ENCODE measurements at places on chromosomes 1 and 21.
A peak's percentile ranks its signal among the peaks of the same experiment; 100 is the strongest.

- no peak for DNase-seq
These were observed 72.0 kb upstream of the TLR5 start for GRCh38 chr1:223215026-223215425.

DNA sequence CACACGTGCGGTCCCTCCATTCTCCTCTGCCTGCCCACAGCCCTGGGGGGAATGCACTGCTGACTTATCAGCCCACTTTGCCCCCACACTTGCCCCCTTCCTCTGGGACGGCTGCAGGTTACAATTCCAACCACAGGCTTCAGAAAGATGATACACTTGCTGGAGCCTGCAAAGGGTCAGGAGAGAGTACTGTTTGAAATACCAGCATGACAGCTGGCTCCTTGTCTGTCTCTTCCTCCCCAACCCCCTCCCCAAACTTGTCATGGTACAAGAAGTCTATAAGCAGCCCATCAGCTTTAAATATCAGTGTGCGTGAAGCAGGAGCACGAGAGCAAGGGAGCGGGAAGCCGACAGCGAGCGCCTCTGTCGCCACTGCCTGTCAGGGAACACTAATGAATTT lies 62.4 kb downstream of the ERI3 start:
- no peak for DNase-seq

GRCh38 chr1:18542351-18542750 lies 61.6 kb downstream of the KLHDC7A start:
- no peak for DNase-seq

DNA sequence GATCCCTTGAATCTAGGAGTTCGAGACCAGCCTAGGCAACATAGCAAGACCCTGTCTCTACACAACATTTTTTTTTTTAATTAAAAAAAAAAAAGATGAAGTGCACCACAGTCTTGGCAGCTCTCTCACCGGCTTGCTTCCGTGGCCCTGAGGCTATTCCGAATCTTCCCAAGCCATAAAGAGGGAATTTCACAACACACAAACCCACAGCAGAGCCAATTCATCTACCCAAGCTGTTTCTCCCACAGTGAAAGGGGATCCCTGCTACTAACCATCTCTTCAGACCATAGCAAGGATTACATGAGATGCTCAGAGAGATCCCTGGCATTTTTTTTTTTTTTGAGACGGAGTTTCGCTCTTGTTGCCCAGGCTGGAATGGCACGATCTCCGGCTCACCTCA lies 8.3 kb upstream of the CHD5 start:
- DNase-seq, result no peak

GRCh38 chr21:44892536-44893277 lies 19.2 kb upstream of the PTTG1IP start:
- peak; percentile 69 for DNase-seq

DNA sequence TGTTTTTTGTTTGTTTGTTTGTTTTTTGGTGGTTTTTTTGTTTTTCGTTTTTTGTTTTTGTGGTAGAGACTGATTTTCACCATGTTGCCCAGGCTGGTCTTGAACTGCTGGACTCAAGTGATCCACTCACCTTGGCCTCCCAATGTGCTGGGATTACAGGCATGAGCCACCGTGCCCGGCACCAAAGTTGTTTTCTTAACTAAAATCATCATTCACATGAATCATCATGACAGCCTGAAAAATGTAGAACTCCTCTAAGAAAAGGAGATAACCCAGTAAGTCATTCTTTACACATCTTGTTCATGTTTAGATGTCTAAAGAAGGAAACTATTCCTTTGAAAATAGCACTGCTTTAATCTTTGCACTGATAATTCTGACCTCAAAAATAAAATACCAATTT lies 37.5 kb downstream of the DISP1 start:
- DNase-seq, result no peak

GRCh38 chr1:22841142-22841541 lies 130.5 kb downstream of the EPHB2 start:
- no peak for DNase-seq

DNA sequence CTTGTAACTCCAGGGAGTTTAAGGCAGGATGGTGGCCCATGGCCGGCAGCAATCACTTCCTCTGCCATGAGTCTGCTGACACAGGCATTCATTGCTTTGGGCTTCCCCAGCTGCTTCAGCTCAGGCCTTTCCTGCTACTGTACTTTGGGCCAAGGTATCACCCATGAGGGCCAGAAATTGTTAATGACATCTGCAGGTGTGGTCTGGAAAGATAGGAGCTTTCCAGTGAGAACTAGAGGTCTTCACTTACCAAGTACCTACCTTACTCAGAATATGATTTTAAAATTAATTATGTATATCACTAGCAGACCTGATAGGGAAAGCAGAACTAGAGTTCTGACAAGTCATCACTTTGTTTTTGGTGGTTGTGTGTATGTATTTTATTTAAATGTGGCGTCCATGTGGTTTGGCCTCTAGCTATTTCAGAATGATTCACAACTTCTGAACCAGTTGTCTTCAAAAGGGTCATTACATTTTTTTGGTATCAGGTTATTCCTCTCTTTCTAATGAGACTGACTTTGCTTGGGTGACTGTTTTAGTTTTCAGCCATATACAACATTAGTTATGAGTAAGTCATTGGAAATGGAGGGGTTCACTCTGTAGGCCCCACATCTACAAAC lies 2.7 kb downstream of the RGL1 start:
- DNase-seq, result no peak

GRCh38 chr1:71166178-71167173 lies 85.6 kb upstream of the ZRANB2 start:
- no peak for DNase-seq

GRCh38 chr1:116352349-116352813 lies 20.7 kb upstream of the ATP1A1 start:
- DNase-seq, result no peak

- no peak for DNase-seq
These were observed 325.8 kb downstream of the SMYD3 start for GRCh38 chr1:246181241-246181640.

GRCh38 chr1:47416319-47417169 lies 459 bp downstream of the FOXE3 start:
- DNase-seq, result no peak

- no peak for DNase-seq
These were observed 7.4 kb downstream of the MED8 start for GRCh38 chr1:43382027-43382779.

- peak; percentile 77 for DNase-seq
These were observed 3.3 kb upstream of the EPHA2 start for GRCh38 chr1:16158993-16159831.

- DNase-seq, result no peak
These were observed 10.1 kb downstream of the TMCC2 start for GRCh38 chr1:205237526-205238484.

- no peak for DNase-seq
These were observed 6.2 kb upstream of the CA6 start for GRCh38 chr1:8939362-8939995.

- no peak for DNase-seq
These were observed 325.2 kb upstream of the NRIP1 start for GRCh38 chr21:15390049-15390448.

DNA sequence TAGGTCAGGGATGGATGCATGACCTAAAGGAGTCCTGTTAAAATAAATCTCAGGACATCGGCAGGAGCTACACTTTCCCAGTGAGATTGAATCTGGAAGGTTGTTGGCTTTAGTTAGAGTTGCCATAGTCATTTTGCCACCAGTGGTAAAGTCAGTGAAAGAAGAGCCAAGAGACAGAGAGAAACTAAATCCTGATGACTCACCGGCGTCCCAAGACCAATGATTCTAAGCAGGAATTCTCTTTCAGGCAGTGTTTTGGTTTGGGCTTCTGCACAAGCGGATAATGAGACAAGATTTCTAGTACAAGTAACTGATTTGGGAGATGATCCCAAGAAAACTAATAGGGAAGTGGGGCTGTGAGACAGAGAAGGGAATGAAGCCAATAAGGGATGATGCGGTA lies 88.8 kb upstream of the ETS2 start:
- no peak for DNase-seq

DNA sequence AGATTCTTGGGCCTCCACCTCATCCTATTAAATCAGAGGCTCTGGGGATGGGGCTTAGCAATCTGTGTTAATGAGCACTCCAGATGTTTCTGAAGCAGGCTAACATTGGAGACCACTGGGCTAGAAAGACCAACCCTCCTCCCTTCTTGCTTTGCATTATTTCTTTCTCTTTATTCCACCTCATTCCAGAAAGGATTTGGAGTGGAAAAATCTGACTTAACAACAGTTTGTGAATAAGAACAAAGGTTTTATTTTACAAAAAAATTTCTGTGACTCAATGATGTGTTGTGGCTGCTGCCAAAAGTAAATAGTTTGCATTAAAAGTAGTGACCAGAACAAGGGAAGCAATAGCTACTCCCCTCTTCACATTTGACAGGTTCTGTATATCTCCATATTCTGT lies 79.4 kb downstream of the TGFB2 start:
- no peak for DNase-seq

- DNase-seq, result no peak
These were observed 168.9 kb downstream of the KCNK2 start for GRCh38 chr1:215251428-215251827.

- DNase-seq, result no peak
These were observed 15.1 kb downstream of the PTPRU start for GRCh38 chr1:29251164-29252124.

- DNase-seq, result no peak
These were observed 333.8 kb downstream of the NEGR1 start for GRCh38 chr1:71948561-71948960.

DNA sequence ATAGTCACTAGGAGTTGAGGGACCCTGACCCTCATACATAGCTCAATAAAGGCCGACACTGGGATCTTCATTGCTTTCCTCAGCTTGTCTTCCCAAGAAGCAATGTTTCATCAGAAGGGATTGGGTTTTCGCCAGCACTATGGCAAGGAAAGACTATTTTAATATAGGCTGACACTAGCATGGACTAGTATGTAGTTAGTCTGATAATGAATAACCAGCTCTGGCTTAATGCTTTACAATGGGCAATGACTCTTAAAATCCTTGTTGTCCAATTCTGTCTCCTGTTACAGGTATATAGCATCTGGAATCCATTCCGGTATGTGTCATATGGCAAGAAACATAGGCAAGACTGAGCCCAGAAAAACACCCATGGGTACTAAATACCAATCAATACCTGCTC lies 15.3 kb upstream of the SYT2 start:
- DNase-seq, result no peak

DNA sequence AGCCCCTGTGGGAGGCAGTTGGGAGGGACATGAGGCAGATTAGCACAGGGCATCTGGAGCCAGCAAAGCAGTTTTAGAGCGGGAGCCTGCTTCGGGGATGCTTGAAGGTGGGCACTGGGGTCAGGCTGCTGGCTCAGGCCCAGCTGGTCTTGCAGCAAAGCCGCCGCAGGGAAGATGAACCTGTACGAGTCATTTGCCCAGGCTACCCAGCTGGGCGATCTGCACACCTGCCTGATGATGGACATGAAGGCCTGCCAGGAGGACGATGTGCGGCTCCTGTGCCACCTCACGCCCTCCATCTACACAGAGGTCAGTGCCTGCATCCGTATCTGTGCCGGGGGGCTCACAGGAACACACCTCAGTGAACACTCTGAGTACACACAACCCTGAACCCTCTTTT lies 7.7 kb upstream of the SLC27A3 start:
- no peak for DNase-seq

- no peak for DNase-seq
These were observed 437.0 kb downstream of the SIPA1L2 start for GRCh38 chr1:232192781-232193450.

- no peak for DNase-seq
These were observed 232.5 kb upstream of the TMEM51 start for GRCh38 chr1:14921057-14921456.

DNA sequence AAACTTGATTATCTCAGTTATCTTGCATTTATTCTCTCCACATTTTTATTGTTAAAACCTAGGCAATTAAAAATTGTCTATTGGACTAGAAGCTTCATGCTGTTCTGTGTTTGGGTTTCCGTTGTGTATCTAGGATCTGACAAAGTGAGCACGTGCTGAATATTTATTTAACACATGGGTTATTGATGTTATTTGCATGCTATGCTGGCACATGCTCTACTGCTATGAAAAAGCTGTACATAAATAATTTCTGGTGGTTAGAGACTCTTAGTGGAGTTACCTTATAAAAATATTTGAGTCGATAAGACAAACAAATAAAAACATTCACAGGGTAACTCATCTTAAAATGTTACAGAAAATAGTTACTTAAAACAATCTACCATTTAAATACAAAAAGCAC lies 1769.7 kb downstream of the MRPL39 start:
- DNase-seq, result no peak

- no peak for DNase-seq
These were observed 69.7 kb downstream of the TTLL7 start for GRCh38 chr1:83929184-83929583.

DNA sequence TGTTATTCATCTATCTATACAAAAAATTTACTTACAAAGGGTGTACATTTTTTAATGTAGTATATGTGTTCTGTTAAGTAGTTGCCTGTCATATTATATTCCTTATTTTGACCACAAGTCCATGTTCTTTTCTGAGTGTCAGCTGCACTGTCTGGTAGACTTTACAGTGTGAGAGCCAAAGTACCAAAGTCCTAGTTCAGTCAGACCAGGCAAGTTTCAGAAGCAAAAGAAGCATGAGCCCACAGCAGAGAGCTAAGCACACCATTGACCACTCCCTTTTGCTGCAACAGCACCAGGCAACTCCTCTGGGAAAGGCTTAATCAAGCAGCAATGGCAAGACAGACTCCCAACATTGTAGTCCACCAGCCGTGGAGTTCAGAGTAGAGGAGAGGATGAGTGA lies 631.9 kb upstream of the PKN2 start:
- DNase-seq, result no peak

- no peak for DNase-seq
These were observed 91.1 kb downstream of the USP25 start for GRCh38 chr21:15820852-15821379.

DNA sequence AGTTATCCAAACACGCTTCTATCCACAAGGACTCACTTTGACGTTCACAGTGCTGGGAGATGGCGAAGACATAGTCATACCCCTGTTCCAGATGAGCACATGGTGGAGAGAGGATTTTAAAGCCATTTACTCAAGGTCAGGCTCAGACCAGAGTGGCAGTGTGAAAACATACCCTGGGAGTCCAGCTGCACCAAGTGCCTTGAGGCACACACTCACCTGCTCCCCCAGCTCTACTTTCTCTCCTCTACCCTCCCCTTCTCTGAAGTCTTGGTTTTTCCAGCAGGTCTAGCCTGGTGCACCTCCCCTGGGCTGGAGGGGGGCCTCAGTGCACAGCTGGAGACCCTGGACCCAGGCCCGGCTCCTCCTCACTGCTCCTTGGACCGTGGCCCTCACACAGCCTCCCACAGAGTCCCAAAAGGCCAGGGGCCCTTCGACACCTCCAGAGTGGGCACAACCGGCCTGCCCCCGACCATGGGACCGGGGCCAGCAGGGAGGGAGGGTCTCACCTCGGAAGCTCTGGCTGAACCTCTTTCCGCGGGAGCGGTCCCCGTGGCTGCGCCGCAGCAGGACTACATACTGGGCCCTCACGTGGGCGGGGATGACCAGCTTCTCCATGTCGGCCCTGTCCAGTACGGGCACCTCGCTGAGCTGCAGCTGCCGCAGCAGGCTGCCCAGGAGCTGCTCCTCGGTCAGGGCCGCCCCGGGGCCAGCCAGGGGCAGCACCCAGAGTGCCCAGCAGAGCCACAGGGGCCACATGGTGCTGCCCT lies 452 bp downstream of the LEFTY2 start:
- DNase-seq, result no peak
